ENCODE measurements at places on chromosomes 2 and 18. TPM values are rescaled to one million over a fixed set of nuclear protein-coding genes. Genes with fewer than 3 reads are reported as not detected.

DNA sequence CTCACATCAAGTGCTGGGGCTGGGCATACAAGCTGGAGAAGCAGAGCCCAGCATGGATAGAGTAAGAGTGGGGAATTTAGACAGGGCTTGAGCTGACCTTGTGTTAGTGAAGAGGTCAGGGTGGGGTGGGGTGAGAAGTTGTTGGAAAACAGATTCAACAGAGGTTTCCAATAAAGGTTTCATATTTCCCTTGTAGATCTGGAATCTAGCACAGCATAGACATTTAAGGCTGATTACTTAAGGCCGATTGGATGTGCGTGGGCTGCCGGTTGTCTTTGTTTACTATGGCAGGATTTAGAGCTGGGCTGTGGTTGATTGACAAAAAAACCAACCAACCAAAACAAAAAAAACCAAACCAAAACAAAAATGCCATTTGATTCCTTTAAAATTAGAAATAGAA is 114.9 kb upstream of the SEC11C start:
- H3K4me1 ChIP-seq, result no peaks in the 10 kb centered on the region
- no peak for DNase-seq
- no peak overlapping the region for H3K4me3 ChIP-seq
- no peak overlapping the region for H3K27ac ChIP-seq
- H3K27me3 ChIP-seq, result no peaks in the 10 kb centered on the region
- no peaks in the 10 kb centered on the region for H3K36me3 ChIP-seq

DNA sequence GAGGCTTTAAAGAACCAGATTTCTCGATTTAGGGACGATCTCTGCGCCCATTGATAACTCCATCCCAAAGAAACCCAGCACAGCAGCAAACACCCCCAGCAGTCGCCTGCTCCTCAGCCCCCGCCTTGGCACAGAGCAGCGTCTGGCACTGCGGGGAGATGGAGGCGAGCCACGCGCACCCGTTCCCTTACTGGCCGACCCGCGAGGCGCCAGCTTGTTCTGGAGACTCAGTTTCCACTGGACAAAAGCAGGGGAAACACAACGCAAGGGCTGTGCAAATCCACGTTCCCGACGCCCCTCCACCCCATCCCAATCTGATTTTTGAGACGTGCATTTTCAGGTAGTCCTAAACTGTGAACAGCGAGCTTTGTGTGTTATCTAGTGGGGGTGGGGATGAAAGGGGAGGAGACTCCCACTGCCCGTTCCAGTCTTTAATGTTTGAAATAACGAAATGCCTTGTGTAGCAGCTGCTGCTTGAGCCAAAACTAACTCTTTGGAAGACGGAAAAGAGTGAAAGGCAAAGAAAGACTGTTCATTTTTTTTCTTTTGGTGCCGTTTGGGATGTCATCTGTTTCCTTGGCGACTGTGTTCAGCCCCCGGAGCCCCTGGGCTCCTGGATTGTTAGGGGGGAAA is 143.2 kb downstream of the MEIS1 start:
- no peaks in the 10 kb centered on the region for H3K36me3 ChIP-seq
- H3K4me3 ChIP-seq, result no peak overlapping the region
- peak overlapping the region; percentile 61 for H3K27ac ChIP-seq

The MAL gene
- 3.5 TPM for total RNA-seq

GRCh38 chr2:212694398-212694797 is 155.8 kb upstream of the ERBB4 start:
- no peak for DNase-seq
- no peaks in the 10 kb centered on the region for H3K36me3 ChIP-seq
- no peaks in the 10 kb centered on the region for H3K4me1 ChIP-seq
- no peak overlapping the region for H3K4me3 ChIP-seq
- H3K27ac ChIP-seq, result no peak overlapping the region
- no peaks in the 10 kb centered on the region for H3K27me3 ChIP-seq

The TMEFF2 gene
- 0.37 TPM for total RNA-seq

- H3K36me3 ChIP-seq, result peaks cover 4% of the 10 kb centered on the region
- no peak overlapping the region for H3K27ac ChIP-seq
- H3K27me3 ChIP-seq, result no peaks in the 10 kb centered on the region
- H3K4me1 ChIP-seq, result no peaks in the 10 kb centered on the region
Measured at GRCh38 chr18:51072586-51073313, 42.7 kb downstream of the SMAD4 start.

- no peak overlapping the region for H3K27ac ChIP-seq
- H3K36me3 ChIP-seq, result no peaks in the 10 kb centered on the region
- no peaks in the 10 kb centered on the region for H3K4me1 ChIP-seq
Measured at GRCh38 chr18:3906116-3906750, 456.3 kb downstream of the TGIF1 start.

The CTDP1 gene
- 34.7 TPM for total RNA-seq

The PGAP1 gene
- total RNA-seq, result 10.1 TPM

- no peaks in the 10 kb centered on the region for H3K36me3 ChIP-seq
- DNase-seq, result no peak
- no peak overlapping the region for H3K27ac ChIP-seq
- H3K27me3 ChIP-seq, result no peaks in the 10 kb centered on the region
- H3K4me3 ChIP-seq, result no peak overlapping the region
- no peaks in the 10 kb centered on the region for H3K4me1 ChIP-seq
Measured at GRCh38 chr2:174058026-174058425, 92.9 kb upstream of the SP3 start.

DNA sequence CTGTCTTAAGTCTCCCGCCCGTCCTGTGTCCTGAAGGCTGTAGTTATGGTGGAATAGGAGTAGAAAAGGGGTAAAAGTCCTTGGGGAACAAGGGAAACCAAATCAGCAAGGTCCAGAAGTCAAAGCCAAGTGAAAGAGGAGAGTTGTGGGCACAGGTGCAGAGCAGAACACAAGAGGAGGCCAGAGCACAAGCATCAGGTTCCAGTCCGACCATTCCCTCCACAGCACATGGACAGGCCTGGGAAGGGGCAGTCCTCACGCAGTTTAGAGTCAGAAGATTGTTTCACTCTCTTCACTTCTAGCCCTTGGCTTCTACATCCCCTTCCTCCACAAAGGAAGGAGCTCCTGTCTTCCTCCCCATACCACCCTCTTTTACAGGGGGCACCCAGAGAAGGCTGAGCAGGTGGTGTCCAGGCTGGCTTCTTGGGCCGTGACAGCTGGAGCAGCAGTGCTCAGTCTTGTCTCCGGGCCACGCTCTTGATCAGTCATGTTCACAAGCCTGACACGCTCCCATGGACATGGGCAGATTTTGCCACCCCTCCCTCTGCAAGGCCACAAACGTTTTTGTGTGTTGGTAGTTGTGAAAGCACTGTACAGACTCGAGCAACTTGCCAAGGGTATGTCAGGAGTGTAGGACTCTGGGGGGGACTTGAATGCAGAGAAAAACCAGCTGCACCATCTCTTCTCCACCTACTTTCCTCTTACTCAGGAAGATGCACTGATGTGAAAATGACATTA is 138.5 kb upstream of the DAPL1 start:
- H3K4me1 ChIP-seq, result no peaks in the 10 kb centered on the region
- no peak for DNase-seq
- H3K27me3 ChIP-seq, result no peaks in the 10 kb centered on the region
- no peaks in the 10 kb centered on the region for H3K36me3 ChIP-seq
- no peak overlapping the region for H3K4me3 ChIP-seq

The HOXD13 gene
- total RNA-seq, result 0.77 TPM

- peaks cover 4% of the 10 kb centered on the region for H3K27me3 ChIP-seq
- no peaks in the 10 kb centered on the region for H3K36me3 ChIP-seq
- no peak overlapping the region for H3K4me3 ChIP-seq
- H3K27ac ChIP-seq, result no peak overlapping the region
Measured at GRCh38 chr2:117856415-117857210, 42.1 kb downstream of the DDX18 start.

The PDCL3 gene
- 21.4 TPM for total RNA-seq

GRCh38 chr2:51903728-51904127 is 871.8 kb upstream of the NRXN1 start:
- no peaks in the 10 kb centered on the region for H3K36me3 ChIP-seq
- H3K4me3 ChIP-seq, result no peak overlapping the region
- H3K4me1 ChIP-seq, result no peaks in the 10 kb centered on the region
- DNase-seq, result no peak
- no peak overlapping the region for H3K27ac ChIP-seq

GRCh38 chr2:118044103-118044716 is 30.3 kb upstream of the CCDC93 start:
- no peak overlapping the region for H3K4me3 ChIP-seq
- H3K36me3 ChIP-seq, result no peaks in the 10 kb centered on the region

- no peak overlapping the region for H3K27ac ChIP-seq
- H3K4me1 ChIP-seq, result no peaks in the 10 kb centered on the region
- H3K36me3 ChIP-seq, result no peaks in the 10 kb centered on the region
Measured at GRCh38 chr2:62884514-62884913, 166.1 kb upstream of the OTX1 start.

DNA sequence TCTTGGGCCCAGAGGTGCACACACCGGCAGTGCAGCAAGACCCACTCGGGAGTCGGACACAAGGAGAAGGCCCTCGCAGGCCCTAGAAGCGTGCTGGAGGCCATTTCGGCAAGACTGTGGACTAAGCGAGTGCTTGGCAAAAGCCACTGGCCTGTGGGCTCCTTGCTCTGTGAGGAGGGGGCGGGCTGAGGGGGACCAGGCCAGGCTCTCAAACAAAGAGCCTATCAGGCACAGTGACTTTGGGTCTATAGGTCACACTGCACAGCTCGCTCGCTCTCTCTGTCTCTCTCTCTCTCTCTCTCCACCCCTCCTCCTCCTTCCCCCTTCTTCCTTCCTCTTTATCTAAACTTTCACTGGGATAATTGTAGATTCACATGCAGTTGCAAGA is 23.6 kb upstream of the ZCCHC2 start:
- no peaks in the 10 kb centered on the region for H3K4me1 ChIP-seq
- no peak for DNase-seq
- H3K27me3 ChIP-seq, result no peaks in the 10 kb centered on the region
- no peaks in the 10 kb centered on the region for H3K36me3 ChIP-seq
- H3K27ac ChIP-seq, result no peak overlapping the region

GRCh38 chr2:7703543-7704144 is 786.4 kb downstream of the RNF144A start:
- H3K36me3 ChIP-seq, result no peaks in the 10 kb centered on the region
- H3K4me1 ChIP-seq, result no peaks in the 10 kb centered on the region

DNA sequence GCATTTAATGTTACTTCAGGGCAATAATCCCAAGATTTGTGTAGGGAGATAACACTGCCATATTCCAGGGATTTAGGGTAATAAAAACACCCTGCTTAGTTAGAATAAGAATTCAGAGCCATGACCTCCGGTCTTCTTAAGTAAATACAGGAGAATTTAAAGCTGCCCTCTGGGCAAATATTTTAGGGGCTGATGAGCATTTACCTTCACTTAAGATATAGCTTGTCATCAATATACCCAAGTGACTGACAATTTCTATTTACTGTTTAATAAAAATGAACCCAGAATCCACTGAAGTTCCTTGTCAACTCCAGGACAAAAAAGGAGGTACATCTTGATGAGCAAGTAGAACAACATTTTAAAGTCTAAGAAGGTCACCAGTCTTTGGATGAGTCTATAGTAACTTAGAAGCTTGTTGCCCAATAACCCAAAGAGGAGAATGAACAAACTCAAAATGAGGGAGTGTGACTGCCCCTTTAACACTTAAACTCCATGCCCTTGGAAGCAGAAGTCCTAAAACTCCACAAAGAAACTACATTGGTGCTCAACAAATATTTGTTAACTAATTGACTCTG is 24.3 kb upstream of the IKZF2 start:
- no peak overlapping the region for H3K4me3 ChIP-seq
- H3K27me3 ChIP-seq, result no peaks in the 10 kb centered on the region
- H3K36me3 ChIP-seq, result no peaks in the 10 kb centered on the region
- no peaks in the 10 kb centered on the region for H3K4me1 ChIP-seq
- DNase-seq, result no peak

DNA sequence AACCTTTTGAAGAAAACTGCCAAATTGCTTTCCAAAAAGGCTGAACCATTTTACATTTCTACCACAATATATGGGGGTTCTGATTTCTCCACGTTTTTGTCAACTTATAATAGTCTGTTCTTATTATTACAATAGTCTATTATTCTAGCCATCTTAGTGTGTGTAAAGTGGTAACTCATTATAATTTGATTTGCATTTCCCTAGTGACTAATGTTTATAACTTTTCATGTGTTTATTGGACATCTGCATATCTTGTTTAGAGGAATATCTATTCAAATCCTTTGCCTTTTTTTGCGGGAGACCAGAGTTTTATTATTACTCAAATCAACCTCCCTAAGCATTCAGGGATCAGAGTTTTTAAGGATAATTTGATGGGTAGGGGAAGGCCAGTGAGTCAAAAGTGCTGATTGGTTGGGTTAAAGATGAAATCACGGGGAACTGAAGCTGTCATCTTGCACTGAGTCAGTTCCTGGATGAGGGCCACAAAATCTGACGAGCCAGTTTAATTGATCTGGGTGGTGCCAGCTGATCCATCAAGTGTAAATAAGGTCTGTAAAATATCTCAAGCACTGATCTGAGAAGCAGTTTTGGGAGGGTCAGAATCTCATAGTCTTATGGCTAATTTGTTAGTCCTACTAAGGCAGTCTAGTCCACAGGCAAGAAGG is 303.4 kb upstream of the NCKAP5 start:
- no peaks in the 10 kb centered on the region for H3K27me3 ChIP-seq
- no peaks in the 10 kb centered on the region for H3K36me3 ChIP-seq
- no peak overlapping the region for H3K27ac ChIP-seq

The EVX2 gene
- total RNA-seq, result not detected

DNA sequence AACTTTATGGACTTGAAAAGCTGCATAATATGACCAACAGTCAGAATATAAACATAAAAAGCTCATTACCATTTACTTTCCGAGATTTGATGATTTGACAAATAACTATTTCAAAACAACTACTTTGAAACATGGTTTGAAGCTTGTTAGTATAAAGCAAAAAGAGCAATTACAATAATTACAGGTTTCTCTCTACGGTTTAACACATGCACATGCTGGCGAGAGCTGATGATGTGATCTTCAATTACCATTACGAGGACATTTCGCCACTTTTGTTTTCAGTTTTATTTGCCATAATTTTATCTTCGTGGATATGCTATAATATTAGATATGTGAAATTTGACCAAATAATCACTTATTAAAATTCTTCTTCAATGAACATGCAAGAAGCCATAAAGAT is 270.1 kb downstream of the TCF4 start:
- H3K4me3 ChIP-seq, result no peak overlapping the region
- no peak for DNase-seq
- no peaks in the 10 kb centered on the region for H3K36me3 ChIP-seq
- H3K4me1 ChIP-seq, result no peaks in the 10 kb centered on the region
- peaks cover 5% of the 10 kb centered on the region for H3K27me3 ChIP-seq
- H3K27ac ChIP-seq, result no peak overlapping the region

DNA sequence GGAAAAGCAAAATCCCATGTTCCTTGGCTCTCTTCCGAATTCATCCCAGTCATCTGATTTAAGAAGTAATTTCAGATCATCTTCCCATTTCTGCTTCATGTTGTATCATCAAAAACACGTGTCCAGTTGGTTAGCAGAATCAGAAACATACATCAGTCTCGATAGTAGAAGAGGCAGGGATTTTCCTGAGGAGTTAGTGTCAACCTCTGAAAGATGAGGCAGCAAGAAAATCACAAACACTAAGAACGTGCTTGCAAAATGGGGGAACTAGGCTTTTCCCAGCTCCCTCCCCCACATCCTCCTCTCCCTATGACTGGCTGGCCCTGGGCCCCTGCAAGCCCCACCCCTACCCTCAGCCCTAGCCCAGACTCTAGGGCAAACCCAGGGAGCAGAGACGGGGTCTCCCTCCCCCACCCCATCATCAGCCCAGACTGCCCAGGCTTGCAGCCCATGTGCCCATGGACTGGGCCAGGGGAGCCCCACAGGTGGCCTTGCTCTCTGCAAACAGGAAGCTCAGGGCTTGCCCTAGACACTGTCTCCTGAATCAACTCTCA is 161.0 kb upstream of the ID2 start:
- H3K27ac ChIP-seq, result no peak overlapping the region
- H3K4me3 ChIP-seq, result no peak overlapping the region
- H3K36me3 ChIP-seq, result no peaks in the 10 kb centered on the region
- H3K4me1 ChIP-seq, result peaks cover 9% of the 10 kb centered on the region
